ENCODE measurements at places on chromosomes 4 and X.

DNA sequence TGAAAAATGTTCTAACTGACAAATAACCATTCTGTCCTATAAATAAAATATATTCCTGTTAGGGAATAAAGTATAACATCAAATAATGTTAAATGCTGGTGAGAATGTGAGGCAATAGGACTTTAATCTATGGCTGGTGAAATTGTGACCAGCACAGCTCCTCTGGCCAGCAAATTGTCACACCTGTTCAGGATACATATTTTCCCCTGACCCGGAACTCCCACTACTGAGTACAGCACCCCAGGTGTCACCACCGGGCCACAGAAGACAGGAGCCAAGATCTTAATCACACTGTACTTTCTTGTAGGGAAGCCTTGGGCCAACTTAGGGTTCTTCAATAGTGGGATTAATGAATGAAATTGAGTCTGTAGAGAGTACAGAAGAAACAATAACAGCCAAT is 33.2 kb downstream of the C4orf33 start:
- DNase-seq = no peak

- no peak for DNase-seq
These were observed 34.4 kb upstream of the MSMO1 start for GRCh38 chr4:165293061-165293460.

GRCh38 chr4:175470131-175470530 is 341.9 kb downstream of the GPM6A start:
- DNase-seq = no peak

DNA sequence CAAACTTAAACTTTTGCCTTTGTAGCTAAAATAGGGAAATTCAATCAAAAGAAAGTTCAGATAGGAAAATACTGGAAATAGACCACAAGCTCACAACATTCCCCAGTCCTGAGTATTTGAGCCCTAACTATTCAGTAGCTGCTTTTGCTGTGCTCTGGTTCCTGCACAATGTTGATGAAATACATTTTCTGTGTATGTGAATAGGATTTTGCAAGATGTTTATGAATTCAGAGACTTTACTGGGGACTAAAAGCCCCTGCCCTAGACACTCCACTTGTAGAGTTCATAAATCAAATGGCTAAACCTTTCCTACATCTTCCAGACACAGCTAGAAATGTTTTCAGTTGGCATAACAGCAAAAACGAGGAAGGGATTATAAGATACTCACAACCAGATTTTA is 105.9 kb downstream of the FBXO8 start:
- no peak for DNase-seq

GRCh38 chr4:45199736-45200135 is 473.4 kb upstream of the GNPDA2 start:
- no peak for DNase-seq

DNA sequence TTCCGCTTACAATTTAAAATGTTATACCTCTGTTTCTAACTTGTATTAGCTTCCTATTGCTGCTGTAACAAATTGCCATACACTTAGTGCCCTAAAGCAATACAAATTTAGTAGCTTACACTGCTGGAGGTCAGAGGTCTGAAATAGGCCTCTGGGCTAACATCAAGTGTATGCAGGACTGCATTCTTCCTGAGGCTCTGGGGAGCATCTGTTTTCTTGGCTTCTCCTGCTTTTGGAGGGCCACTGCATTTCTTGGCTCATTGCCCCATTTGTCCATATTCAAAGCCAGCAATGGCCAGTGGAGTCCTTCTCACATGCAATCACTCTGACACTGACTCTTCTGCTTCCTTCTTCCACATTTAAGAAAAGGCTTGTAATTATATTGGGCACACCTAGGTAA is 639.8 kb upstream of the INTU start:
- DNase-seq = no peak

GRCh38 chr4:34676400-34676799 is 1567.9 kb downstream of the ARAP2 start:
- DNase-seq = no peak

DNA sequence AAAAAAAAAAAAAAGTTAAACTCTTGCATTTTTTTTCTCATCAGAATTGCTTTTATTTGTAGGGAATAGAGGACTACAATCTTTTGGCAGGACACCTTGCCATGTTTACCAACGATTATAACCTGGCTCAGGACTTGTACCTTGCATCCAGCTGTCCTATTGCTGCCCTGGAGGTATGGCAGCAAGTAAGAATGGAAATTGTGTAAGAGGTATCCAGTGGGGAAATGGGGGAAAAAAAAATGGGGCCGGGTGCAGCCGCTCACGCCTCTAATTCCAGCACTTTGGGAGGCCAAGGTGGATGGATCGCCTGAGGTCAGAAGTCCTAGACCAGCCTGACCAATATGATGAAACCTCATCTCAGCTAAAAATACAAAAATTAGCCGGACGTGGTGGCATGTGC is 49.8 kb downstream of the WDR19 start:
- no peak for DNase-seq

DNA sequence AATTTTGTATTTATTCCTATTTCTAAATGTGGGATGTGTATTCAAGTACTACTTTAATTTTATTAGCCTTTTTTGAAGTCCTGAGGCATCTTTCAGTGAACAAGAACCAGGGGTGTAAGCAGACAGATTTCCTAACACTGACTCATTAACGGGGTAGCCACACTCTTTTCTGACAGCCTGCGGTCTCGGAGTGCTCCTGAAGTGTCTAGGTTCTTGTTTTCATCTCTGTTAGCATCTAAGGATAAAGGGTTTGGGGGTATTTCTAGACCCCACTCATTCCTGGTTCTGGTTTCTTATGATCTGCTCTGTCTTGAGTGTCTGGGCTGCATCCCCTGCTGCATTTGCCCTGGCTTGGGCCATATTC is 71.9 kb downstream of the GC start:
- no peak for DNase-seq

GRCh38 chrX:150161193-150161592 is 201.9 kb upstream of the MAMLD1 start:
- DNase-seq = no peak
